ENCODE measurements at places on chromosomes 11 and 22. TPM values are rescaled to one million over a fixed set of nuclear protein-coding genes. Genes with fewer than 3 reads are reported as not detected.

Gene OSM
- not detected for total RNA-seq

Gene BLID
- not detected for total RNA-seq

Gene MPZL2
- total RNA-seq, result not detected

Gene NPTXR
- total RNA-seq, result under 0.01 TPM

Gene FAT3
- 0.58 TPM for total RNA-seq

Gene SEC14L2
- total RNA-seq, result 47.3 TPM

Gene EED
- total RNA-seq, result 11.0 TPM

Gene REXO2
- total RNA-seq, result 279 TPM

Gene CCDC15
- 8.0 TPM for total RNA-seq

Gene DRD4
- total RNA-seq, result not detected

Gene ZP1
- total RNA-seq, result not detected

Gene APOBEC3H
- total RNA-seq, result 4.0 TPM

Gene ZBTB16
- 13.6 TPM for total RNA-seq

Gene AMOTL1
- total RNA-seq, result 10.1 TPM

Gene C11orf65
- 1.1 TPM for total RNA-seq

Gene SMIM35
- total RNA-seq, result not detected

Gene BARX2
- total RNA-seq, result not detected

Gene KCTD21
- total RNA-seq, result 8.7 TPM

Gene TRIM49
- total RNA-seq, result not detected

Gene PARVA
- 44.1 TPM for total RNA-seq

Gene BIK
- total RNA-seq, result not detected

Gene TMEM121B
- under 0.01 TPM for total RNA-seq

Gene OR52I1
- not detected for total RNA-seq

Gene OR8G1
- not detected for total RNA-seq

Gene FOSL1
- total RNA-seq, result 31.4 TPM

Gene HNRNPUL2
- 6.9 TPM for total RNA-seq

Gene TPBGL
- not detected for total RNA-seq

Gene B4GALNT4
- 1.2 TPM for total RNA-seq

Gene PRG3
- total RNA-seq, result not detected

Gene ENTHD1
- not detected for total RNA-seq

Gene BATF2
- 4.9 TPM for total RNA-seq

Gene DNAJB7
- total RNA-seq, result not detected

Gene LMNTD2
- total RNA-seq, result not detected

Gene PHRF1
- 16.7 TPM for total RNA-seq

Gene RIMBP3B
- total RNA-seq, result not detected

Gene C11orf42
- not detected for total RNA-seq

Gene TNKS1BP1
- total RNA-seq, result 73.8 TPM
